ENCODE measurements at places on chromosomes 4 and X. TPM values are rescaled to one million over a fixed set of nuclear protein-coding genes. Genes with fewer than 3 reads are reported as not detected.

The PASD1 gene
- total RNA-seq: not detected

The REPS2 gene
- total RNA-seq: 9.3 TPM

The GAGE12E gene
- total RNA-seq: not detected

The SERPINA7 gene
- total RNA-seq: not detected

The RASL11B gene
- 0.80 TPM for total RNA-seq

The CT45A8 gene
- not detected for total RNA-seq

The POLN gene
- 3.3 TPM for total RNA-seq

DNA sequence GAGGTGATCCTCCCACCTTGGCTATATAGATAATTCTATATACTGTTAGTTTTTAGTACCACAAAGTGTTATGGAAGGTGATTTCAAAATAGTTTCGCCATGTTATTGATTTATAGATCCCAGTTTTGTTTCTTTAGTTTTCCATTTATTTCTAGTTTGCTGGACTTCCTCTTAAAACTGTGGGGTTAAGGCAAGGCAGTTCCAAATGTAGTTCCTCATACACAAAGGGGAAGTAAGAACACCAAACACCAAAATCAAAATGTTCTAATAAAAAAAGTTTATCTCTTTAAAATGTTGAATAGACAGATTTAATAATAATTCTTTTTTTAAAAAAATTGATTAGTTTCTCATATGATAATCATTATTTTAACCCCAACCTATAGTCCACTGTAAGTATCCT, 6.8 kb upstream of the CISD2 start:
- DNase-seq: no peak

GRCh38 chr4:53599632-53600031, 8.3 kb upstream of the LNX1 start:
- no peak for DNase-seq

GRCh38 chr4:57151481-57151880, 41.3 kb upstream of the IGFBP7 start:
- DNase-seq: no peak

DNA sequence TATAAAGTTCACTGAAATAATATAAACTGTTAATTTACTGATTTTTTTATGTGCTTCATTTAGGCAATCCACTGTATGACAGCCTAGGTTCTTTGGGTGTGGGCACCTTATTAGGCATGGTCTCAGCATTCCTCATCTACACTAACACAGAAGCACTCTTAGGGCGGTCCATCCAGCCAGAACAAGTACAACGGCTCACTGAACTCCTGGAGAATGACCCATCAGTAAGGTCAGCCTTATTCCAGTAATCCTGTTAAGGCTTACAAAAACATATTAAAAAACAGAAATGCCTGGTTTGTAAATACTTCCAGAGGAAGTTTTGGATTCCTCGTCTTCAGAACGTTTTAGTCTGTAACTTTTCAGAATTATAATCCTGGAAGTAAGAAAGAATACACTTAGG, 80.1 kb downstream of the SLC30A9 start:
- DNase-seq: no peak

GRCh38 chr4:24837781-24838180, 42.4 kb downstream of the SOD3 start:
- DNase-seq: no peak

GRCh38 chr4:55069248-55069647, 56.1 kb downstream of the KDR start:
- DNase-seq: no peak

DNA sequence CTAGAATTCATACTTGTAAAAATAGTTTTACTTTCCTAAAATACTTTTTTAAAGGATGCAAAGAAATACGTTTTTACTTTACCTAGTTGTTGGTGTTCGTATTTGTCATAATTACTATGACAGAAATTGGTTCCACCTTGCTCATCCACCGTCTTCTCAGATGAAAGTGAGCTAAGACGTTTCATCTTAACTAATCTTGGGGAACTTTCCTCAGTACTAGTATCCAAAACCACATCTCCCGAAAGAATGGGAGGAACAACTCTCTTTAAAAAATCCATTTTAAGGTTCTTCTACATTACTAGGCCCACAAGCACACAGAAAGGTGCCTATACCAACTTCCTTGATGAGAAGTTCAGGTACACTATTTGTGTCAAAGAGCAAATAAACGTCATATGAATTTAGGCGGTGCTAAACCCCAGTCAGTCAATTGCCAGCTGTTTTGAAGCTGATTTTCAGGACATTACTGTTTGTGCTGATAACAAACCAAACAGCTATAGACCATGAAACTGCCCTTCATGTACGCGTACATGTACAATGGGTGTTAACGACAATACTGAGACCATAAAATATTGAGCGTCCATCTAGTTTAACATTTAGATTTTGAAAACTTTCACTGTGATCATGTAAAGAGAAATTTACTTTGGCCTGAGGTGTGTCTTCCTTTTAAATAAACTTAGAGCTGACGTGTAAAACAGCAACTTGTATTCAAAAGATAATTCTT, 99.1 kb downstream of the FRYL start:
- DNase-seq: no peak

DNA sequence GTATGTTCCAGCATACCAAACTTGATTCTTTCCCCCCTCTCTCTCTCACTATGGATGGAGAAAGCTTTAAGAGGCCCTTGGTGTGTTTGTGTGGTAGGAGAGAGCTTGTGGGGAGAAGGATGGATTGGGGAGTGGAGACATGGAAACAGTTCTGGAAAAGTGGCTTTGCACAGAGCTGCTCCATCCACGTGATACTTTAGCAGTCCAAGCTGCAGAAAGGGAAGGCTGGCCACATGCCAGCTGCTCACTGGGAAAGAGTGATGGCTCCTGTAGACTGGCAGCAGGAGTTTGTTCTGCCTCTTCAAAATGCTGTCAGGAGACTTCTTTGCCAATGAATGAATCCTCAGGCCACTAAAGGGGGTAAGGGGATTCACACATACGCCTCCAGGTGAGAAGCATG, 21.7 kb upstream of the SEC24B start:
- DNase-seq: no peak

DNA sequence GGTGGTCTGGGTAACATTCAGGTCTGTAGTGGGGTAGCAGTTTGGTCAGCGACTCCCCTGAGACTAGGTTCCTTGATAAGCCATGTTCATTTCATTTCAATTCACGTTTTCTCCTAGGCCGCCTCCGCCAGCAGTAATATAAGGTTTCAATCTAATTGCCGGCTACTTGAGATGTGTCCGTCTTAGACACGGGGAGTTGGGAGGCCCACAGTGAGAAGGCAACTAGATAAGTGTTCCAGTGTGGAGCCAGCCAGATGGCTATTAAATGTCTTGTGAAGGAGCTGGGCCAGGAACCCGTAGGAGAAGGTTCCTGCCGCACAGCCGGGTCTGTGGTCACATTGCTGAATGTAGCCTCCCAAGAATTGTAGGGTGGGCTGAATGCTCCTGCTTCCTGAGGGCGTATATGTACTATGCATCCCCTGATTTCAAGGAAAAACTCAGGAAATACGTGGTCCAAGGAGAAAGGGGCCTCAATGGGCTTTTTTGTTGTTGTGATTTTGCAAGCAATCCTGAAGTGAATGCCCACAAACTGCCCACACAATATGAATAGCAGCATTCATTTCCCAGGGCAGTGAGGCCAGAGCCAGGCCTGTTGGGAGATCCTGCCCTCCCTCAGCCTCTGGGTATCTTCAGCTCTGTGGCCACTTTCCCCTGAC, 220.6 kb upstream of the RPL34 start:
- DNase-seq: no peak

DNA sequence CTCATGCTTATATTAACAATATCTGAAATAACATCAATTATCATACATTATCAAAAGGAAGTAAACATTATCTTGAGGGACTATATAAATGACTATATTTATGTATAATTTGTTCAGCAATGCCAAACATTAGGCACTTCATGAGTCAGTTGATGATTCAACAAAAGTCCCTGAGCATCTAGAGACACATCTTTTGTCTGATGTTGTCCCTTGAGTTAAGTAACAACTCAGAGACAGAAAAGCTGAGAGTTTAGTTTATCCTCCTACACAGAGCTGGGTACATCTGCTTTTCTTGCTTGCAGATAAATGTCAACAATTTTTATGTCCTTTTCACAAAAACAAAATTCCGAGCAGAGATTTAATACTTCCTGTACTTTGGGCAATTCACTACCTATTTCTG, 311.1 kb downstream of the INPP4B start:
- no peak for DNase-seq

Data from lower leg skin (tissue), 4 donors.